ENCODE measurements at places on chromosomes 1 and 21.

DNA sequence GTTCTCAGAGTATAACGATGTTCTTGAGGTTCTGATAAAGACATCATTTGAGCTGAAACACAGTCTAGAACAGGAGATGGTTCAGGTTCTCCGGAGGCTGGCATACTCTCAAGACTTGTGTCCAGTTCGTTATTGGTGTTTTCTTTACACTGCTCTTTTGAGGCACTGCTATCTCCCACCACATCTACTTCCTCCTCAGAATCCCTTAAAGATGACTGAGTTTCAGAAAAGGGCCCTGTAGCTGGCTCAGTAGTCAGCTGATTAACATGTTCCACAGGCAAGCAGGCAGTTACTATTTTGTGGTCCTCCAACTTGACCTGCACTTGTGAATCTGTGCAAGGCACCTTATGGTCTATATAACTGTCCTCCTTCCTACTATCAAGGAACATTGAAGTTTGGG is 50.2 kb downstream of the ZZZ3 start:
- no peak for DNase-seq

- no peak for DNase-seq
Observed at GRCh38 chr1:211472724-211473123, 19.2 kb downstream of the RD3 start.

GRCh38 chr1:178134061-178134460 is 40.2 kb downstream of the RASAL2 start:
- no peak for DNase-seq

GRCh38 chr1:167360120-167360519 is 139.4 kb downstream of the POU2F1 start:
- DNase-seq = no peak

GRCh38 chr1:218156595-218156994 is 128.5 kb upstream of the RRP15 start:
- no peak for DNase-seq
